SK-N-DZ (cell line): ENCODE measurements at places on chromosomes 2 and 18.

DNA sequence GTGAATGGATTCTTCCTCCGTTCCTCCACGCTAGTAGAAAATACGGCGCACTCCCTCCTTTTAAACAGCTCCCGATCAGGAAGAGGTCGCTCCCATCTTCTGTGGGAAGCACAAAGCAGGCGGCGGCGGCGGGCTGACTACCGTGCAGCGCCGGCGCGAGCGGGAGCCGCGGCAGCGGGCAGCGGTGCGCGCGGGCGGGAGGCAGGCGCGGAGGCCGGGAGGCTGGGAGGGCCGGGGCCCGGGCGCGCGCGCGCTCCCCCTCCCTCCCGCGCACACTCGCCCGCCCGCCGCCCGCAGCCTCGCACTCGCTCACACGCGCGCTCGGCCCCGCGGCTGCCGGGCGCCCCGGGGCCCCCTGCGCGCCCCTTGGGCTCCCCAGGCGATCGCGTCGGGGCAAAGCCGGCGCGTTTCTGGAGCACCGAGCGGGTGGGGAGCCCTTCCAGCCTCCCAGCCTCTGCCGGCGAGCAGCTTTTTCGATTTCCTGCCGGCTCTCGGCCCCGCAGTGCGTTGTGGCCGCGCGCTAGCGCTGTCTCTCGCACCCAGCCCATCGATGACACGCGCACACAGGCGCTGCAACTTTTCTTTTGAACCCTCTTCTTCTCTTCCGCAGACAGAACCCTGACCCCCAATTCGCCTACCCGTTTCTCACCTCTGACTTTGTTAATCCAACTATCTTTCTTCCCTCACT, at the start of gene SLC8A1:
TSS of gene SLC8A1 (minus strand) at position 173 of the 688 bp plus-strand sequence.
- DNase-seq, result peak; percentile 59

DNA sequence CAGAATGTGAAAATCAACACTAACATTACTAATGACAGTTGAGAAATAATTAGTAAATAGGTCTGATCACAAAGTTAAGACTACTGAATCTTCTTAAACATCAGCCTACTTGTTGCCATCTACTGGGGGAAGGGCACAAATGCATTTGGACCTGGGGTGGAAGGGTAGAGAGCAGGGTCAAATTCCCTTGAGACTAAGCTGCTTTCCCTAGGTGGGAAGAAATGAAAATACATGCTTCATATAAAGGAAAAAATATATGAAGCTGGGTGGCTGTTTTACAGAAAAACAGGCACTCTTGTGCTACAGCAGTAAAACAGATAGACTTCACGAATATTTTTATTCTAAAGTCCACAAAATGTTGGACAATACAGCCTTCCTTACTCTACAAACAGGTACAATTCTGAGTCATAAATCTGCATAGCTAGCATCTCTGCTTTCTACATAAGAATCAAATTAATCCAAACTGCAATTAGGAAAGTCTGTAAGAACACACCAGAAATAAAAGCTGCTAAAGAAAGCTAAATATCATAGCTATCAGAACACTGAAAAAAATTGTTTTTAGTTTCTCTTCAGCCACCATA, 10.9 kb downstream of the TRIP12 start:
- DNase-seq, result peak; percentile 20

- DNase-seq, result no peak
Measured at GRCh38 chr2:241325257-241325656, 9.5 kb downstream of the SEPTIN2 start.

GRCh38 chr2:226754821-226755604, 44.6 kb downstream of the IRS1 start:
- DNase-seq, result no peak

DNA sequence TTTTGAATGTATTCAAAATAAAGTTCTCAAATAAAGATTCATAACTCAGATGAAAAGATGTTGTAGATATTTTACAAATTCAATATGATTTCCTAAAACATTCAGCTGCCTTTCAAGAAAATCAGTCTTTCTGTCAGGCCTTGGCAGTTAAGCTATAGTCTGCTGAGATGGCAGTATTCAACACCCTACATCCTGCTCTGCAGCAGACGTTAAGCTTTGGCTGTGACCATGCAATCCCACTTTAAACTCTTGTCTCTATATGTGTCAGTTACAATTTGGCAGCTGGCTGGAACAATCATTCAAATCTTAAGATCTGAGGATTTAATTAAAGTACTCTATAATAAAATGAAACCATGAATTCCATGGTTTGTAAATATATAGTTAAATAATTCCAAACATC, 567.3 kb upstream of the ZNF804A start:
- no peak for DNase-seq

DNA sequence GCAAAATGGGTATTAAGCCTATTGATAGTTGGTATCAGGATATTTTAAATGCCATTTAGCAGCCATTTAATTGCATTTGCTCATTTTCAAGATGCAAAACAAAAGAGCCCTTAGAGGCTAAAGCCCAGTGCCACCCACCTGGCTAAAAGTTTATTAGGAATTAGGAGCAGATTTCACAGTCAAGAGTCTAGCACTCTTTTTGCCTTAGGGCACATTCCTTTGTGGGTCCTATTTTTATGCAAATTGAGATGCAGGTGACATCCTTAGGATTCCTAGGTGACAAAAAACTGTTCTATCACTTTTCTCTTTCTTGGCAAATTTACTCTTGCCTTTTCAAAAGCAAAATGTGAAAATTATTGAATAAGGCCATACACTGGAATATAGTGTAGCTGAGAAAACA, 42.0 kb downstream of the CTNNA2 start:
- no peak for DNase-seq

- no peak for DNase-seq
Measured at GRCh38 chr18:76459687-76460350, 35.2 kb downstream of the ZNF516 start.

DNA sequence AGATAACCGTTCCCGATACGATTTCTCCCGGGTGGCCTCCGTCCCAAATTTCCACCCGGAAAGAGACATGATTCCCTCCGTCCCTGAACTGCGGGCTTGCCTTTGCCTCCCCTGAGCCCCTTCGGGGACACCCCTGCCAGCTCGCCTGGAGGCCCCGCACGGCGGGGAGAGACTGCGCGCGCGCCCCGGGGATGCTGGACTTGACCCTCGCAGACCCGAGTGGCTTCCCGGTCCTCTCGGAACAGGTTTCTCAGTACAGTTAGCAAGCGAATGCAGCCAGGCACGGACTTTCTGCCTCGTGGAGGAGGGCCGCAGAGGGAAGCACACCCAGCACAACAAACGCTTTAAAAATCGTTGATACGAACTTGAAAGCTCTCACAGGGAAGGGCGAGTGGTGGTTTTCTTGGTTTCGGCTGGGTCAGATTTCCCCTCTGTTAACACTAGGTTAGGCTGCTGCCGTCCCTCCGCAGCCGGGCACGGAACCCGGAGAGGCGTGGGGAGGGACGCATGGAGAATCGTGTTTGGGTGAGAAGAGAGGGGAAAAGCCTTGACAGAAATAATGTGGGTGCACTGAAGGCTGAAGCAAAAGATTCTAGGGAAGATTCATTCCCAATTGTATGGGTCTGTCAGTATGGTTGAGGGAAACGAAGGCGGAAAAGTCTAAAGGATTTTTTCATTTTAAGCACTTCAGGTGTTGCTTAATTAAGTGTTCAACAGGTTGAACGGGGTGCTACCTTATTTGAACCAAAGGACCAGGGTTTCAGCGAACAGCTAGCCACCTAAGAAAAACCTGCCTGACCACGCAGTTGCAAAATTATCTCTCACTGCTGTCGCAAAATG, 916 bp downstream of the TNFRSF11A start:
- DNase-seq, result no peak

DNA sequence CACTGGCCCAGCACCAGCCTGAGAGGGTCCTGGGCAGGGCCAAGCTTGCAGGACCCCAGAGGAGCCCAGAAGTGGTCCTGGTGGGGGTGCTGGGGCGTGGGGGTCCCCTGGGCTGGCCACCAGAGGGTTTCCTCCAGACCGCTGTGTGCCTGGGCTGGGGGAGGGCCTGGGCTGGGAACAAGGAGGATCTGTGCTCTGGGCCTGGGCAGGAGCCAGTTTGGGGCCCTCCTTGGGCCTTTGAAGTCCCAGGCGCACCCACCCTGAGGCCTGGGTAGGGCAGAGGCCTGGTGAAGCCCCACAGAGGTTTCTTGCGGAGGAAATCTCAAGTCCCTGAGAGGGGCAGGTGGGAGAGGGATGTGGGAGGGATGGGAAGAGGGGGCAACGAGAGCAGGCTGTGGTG, 63.4 kb upstream of the GPC1 start:
- no peak for DNase-seq

- no peak for DNase-seq
Measured at GRCh38 chr18:14970027-14970426, 222.1 kb downstream of the ANKRD30B start.

GRCh38 chr2:774436-774835, 97.2 kb upstream of the TMEM18 start:
- no peak for DNase-seq

GRCh38 chr18:78522507-78522906, 457.1 kb upstream of the SALL3 start:
- no peak for DNase-seq

DNA sequence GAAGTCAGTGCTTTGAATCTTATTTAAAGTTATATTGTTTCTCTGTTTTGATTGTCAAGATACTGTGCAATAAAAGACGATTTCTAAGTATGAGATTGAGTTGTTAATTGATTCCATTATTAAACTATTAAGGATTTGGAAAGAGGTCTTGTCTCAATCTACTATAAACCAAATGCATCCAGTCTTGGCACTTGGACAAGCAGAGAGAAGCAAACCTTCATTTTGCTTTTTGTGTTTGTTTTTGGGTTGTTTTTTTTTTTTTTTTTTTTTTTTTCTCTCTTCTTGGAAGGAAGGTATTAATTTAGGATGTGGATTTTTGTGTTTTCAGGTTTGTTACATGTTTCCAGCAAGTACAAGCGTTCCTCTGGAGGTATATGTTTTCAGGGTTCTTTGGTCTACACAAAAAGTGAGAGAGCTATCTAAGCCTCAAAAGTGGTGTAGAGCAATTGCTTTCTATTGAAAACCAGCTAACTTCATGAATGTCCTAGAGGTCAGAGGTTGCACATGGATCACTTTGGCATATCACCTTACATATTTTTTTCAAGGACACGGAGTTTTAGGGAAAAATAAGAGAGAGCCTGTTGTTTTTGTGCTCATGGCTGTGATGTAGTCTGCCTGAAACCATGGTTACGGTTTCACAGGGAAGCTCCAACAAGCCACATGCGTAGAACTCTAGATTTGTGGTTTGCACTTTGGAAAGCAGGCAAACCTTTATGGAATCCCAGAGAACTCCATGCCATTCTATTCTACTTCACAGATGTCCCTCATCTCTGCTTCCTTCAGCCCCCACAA, 1.8 kb downstream of the PRKCE start:
- no peak for DNase-seq

DNA sequence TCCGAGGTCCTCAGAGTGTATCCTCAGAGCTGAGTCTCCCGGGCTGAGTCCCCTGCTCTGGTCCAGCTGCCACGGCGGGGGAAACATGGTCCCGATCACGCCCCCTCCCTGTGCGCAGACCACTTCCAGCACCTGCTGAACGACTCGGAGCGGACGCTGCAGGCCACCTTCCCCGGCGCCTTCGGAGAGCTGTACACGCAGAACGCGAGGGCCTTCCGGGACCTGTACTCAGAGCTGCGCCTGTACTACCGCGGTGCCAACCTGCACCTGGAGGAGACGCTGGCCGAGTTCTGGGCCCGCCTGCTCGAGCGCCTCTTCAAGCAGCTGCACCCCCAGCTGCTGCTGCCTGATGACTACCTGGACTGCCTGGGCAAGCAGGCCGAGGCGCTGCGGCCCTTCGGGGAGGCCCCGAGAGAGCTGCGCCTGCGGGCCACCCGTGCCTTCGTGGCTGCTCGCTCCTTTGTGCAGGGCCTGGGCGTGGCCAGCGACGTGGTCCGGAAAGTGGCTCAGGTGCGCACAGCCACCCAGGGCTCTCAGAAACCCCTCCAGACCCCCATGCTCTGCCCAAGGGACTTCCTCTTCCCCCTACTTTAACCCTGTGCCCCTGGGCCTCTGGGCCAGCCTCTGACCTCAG, 26.7 kb downstream of the GPC1 start:
- no peak for DNase-seq

GRCh38 chr2:69766014-69766413, 24.1 kb downstream of the ANXA4 start:
- DNase-seq, result no peak

DNA sequence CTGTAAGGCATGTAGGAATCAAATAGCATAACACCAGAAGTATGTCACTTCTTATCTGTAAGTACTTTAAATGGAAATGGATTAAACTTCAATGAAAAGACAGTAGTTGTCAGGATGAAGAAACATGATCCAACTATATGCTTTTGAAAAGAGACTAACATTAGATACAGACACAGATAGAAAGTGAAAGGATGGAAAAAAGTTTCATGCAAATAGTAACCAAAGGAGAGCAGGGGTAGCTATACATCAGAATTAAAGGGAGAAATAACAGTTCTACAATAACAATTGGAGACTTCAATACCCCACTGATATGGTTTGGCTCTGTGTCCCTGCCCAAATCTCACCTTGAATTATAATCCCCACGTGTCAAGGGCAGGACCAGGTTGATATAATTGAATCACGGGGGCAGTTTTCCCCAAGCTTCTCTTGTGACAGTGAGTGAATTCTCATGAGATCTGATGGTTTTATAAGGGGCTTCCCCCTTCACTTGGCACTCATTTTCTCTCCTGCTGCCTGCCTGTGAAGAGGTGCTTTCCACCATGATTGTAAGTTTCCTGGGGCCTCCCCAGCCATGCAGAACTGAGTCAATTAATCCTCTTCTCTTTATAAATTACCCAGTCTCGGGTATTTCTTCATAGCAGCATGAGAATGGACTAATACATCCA, 205.4 kb upstream of the CDH2 start:
- no peak for DNase-seq

- no peak for DNase-seq
Measured at GRCh38 chr2:219084791-219085190, 24.1 kb upstream of the IHH start.

DNA sequence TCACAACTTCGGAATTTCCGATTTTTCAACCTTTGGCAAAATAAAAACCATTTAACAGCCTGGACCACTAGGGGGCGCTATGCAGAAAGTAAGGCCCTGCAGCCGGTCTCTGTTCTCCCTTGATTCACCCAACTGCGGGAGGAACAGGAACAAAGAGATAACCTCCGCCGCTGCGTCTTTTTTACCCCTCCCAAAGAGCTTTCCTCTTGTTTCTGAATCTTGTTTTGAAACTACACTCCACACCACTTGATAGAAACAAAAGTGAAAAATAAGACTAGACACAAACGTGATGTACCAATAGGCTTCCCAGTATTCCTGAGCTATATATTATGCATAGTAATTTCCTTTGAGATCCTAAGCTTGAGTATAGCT, 231.2 kb downstream of the MYO3B start:
- peak; percentile 15 for DNase-seq
